ENCODE measurements at places on chromosomes 11 and 22.

DNA sequence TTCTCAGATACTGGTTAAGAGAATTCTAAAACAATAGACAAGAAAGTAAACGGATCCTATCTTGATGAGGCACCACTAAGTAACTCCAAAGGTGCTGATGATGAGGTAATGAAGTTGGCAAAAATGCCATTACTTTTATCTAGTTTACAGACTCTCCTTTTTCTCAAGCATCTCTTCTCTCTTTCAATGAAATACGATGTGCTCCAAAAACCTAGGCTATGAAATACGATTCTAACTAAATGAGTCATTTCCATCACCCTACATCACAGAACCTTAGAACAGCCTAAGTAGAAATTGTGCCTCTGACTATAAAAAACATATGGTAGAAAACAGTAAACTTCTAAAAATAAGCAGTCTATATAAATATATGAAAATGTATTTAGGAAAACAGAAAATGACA, 58.9 kb upstream of the ARHGAP32 start:
- no peak for DNase-seq

- no peak for DNase-seq
Measured at GRCh38 chr11:134230339-134230738, 5.9 kb downstream of the VPS26B start.

GRCh38 chr11:69446108-69446507, 35.4 kb upstream of the LINC01488 start:
- no peak for DNase-seq

DNA sequence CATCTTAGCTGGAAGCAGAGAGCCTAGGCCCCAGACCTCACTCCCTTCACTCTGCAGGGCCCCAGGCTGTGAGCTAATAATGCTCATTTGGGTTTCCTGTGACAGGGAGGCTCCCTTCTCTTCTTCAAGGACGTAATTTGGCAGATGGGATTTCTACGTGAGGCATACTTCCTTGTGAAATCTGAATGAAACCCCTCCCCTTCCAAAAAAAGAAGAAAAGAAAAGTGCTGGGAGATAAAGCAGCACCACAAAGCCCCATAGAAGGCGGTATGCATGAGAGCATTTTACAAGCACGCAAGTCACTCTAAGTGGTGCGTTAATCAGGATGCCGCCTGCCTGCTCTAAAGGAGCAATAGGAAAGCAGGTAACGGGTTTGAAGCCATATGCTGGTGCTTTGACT, 5.7 kb downstream of the P2RX3 start:
- no peak for DNase-seq

- no peak for DNase-seq
Measured at GRCh38 chr11:11582011-11582701, 39.6 kb downstream of the GALNT18 start.

DNA sequence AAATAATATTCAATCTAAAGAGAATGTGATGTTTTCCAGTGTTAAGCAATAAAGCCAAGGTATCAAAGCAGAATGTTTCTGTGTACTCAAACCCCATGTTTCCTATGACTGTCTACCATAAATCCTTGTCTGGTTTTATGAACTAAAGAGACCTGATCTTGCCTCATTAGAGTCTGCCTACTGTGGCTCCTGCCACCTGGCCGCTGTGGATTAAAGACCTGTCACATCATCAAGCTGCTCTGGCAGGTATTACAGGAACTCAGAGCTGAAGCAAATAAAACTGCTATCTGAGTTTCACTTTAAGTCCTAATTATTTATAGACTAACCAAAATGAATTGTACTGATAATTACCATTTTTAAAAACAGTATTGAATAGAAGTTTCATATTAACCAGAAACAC, 207.8 kb upstream of the CCDC90B start:
- DNase-seq: no peak

DNA sequence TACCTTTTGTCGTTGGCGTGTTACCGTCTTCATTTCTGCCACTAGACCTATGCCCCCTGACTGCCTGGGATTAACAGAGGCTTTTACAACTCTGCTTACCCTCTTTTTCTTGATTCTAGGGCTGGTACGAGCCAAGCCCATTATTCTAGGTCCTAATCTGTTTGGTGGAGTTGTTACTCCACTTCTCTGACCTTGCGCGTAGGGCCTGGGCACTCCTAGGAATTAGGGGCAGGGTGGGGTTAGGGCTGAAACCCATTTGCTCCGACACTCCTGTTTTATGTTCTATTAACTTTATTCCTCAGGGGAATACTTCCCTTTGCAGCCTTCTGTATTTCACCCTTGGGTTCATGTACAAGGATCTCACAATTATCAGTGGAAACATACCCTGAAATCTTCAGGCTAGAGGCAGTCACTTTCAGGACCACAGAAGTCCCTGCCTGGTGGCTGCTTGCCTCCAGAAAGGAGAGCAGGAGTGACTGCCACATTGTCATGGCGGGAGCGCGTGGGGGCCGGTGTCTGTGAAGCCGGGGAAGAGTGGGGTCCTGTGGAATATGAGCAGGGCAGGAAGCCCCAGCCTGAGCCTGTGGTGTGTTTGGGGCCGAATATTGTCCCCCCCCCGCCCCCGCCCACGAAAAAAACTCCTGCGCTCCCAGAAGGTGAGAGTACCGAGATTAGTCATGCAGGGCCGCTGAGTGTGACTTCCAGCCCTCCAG, 731 bp upstream of the SLC37A2 start:
- DNase-seq: no peak

DNA sequence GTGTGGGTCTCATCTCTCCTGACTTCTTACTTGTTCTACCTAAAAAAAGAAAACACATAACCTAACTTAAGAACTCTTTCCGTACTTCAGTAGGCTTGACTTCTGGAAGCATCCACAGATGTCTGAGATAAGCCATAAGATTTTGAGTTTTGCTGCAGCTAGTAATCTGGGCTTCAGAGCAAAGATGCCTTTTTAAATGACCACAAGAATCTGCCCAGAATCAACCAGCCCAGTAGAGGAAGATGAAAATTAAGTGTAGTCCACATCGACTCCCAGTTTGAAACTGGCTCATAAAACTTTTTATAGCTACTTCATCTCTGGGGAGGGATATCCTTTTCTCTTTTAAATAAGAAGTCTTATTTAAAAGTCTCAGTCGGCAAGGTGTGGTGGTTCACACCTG, 10.7 kb downstream of the DENND5A start:
- DNase-seq: no peak

GRCh38 chr22:17782621-17783020, 8.4 kb upstream of the BID start:
- no peak for DNase-seq

DNA sequence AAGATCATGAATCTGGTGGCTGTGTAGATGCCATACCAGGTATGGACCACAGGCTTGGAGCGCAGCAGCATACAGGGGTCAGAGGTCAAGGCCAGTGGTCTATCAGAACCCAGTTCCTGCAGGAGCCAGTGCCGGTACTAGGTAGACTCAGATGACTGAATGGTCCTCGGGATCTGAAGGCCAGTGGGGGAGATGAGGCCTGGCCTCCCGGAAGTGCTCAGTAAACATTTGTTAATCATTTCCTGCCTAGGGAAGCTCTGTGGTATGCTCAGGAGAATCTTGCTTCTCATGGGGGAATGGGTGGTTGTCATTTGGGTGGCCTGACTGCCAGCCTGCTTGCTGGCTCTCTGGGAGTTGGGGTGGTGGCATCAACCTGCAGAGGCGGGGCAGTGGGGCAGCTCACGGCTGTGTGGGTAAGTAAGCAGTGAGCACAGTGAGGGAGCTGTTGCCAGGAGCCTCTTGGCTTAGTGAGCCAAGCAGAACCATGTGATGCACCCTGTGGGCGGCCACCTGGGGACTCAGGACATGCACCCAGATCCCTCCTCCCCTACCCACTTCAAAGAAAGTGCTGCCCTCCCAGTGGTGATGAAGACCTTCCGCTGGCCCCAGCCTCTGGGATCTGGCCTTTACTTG, 33.0 kb downstream of the PTPRJ start:
- DNase-seq: no peak

DNA sequence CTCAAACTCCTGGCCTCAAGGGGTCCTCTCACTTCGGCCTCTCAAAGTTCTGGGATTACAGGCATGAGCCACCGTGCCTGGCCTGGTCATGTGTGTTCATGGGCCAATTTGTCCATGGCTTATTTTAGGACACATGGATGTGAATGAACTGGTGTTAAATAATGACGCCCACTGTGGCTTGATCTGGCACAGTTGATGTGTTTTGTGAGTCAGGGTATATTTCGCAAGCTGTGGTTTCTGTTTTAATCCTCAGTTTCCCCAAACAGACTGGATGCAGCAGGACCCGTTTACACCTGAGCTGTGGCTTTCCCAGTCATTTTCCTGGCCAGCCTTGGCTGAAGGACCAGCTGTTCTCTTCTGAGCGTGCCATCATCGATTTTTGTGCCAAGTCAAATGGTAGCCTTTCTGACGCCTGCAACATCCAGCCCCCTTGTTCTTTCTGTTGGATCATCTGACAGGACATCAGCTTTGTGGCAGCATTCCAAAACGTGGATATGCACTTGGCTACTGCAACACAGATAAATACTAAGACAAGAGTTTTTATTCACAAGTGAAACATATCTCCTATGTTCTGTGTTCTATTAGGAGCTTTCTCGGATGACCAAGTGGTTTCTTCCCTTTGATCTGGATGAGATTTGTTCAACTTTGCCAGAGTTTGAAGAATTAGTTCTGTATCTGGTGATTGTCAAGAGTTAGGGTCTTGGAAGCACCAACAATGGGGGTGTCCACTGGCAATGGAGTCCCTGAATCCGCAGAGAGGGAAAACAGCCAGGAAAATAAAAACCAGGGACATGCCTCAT, 40.0 kb upstream of the SEPTIN5 start:
- DNase-seq: no peak

DNA sequence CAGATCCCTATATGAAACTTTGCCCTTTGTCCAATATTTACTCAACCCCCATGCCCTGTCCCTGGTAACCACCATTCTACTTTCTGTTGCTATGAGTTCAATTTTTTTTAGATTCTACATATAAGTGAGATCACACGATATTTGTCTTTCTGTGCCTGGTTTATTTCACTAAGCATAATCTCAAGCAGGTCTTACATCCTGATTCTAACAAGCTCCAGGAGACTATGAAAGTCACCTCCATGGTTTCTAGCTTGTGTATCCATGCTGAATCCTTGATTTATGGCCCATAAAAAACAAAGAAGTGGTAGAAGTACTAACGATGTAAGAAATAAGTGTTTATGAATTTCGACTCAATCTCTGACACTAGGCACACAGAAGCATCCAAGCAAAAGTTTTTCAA, 68.0 kb downstream of the OR5AK2 start:
- DNase-seq: no peak

GRCh38 chr11:128517451-128518230, 69.7 kb downstream of the ETS1 start:
- no peak for DNase-seq

GRCh38 chr11:76632492-76632891, 38.1 kb downstream of the LRRC32 start:
- no peak for DNase-seq

GRCh38 chr11:17922416-17922788, 90.4 kb downstream of the SERGEF start:
- no peak for DNase-seq

- DNase-seq: no peak
Measured at GRCh38 chr11:126083829-126084607, 21.4 kb upstream of the CDON start.

- no peak for DNase-seq
Measured at GRCh38 chr22:46187862-46188261, 37.5 kb downstream of the PPARA start.

DNA sequence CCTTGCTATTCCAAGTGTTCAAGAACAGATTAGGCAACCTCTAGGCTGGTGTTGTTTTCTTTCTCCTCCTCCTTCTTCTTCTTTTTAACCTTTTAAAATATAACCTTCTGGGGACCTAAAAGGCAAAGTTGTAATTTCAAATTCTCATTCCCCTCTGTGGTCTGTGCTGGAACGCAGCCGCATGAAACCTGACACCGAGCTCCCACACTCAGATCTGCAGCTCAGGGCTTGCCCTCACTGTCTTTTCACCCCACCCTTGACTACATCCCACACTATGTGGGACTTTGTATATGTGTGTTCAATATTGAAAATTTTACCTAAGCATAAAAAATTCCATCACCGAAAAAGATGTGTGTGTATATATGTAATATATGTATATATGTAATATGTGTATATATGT, 62.0 kb upstream of the ARHGAP42 start:
- no peak for DNase-seq

- DNase-seq: no peak
Measured at GRCh38 chr11:26219183-26220117, 112.5 kb upstream of the ANO3 start.

DNA sequence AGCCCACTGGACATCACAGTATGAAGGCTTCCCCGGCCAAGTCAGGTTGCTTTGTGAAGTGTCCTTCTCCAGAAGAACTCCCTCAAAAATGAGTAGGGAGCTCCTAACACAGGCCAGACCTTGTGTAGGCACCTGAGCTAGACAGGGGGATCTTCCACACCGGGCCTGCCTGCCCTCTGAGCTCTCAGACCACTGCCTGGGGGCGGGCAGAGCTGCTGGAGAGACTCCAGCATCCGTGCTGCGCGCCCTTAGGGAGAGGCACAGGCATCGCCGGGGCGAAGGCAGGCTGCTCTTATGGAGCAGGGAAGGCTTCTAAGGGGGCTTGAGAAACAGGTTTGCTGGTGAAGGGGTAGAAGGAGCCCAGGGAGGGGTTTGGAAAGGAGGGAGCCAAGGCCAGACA, 4.4 kb downstream of the KCNJ5 start:
- DNase-seq: no peak

- DNase-seq: no peak
Measured at GRCh38 chr11:116615211-116615865, 157.4 kb downstream of the BUD13 start.

Data from NCI-H460 (cell line).